ENCODE measurements at places on chromosomes 5 and 9. TPM values are rescaled to one million over a fixed set of nuclear protein-coding genes. Genes with fewer than 3 reads are reported as not detected.

DNA sequence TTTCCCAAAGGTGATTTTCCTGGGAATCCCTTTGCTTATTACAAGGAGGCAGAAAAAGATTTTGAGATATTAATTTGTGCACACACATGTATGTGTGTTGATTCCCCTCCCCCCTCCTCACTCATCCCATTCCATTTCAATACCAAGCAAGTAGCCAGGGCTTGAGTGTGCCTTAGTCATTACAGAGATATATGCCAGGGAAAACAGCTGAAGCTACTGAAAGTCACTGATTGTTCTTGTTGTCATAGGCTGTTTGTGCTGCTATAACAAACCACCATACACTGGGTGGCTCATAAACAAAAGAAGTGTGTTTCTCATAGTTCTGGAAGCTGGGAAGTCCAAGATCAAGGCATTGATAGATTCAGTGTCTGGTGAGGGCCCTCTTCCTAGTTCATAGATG, 158.6 kb downstream of the BAAT start:
- DNase-seq = no peak

- DNase-seq = no peak
Measured at GRCh38 chr5:126869005-126869451, 92.1 kb downstream of the LMNB1 start.

DNA sequence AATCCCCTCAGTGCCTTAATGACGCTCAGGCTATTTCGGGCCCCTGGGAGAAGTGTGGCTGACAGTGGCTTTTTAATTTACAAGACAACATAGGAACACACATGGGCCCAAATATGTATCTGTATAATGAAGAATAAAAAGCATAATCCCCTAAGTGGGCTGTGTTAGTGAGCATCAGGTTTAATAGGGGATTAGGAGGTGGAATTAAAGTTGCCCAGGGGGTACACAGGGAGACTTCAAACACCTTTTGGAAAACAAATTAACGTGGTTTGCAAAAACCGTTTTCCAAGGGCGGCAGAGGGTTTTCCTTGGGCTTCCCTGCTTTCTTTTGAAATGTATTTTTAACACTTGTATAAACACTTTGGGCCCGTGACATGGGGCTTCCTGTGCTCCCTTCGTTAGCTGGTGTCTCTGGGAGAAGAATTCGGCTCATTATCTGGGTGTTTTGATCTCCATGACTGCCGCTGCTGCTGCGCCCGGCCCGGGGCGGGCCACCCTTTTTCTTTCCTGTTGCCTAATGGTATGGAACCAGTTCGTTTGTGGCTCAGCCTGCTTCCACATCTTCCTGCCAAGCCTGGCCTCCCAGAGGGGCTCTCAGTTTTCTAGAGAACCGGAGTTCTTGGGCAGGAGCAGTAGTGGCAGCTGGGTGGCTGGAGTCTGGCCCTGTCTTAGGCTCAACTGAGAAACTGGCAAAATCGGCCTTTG, 173.0 kb downstream of the MACROH2A1 start:
- DNase-seq = no peak

DNA sequence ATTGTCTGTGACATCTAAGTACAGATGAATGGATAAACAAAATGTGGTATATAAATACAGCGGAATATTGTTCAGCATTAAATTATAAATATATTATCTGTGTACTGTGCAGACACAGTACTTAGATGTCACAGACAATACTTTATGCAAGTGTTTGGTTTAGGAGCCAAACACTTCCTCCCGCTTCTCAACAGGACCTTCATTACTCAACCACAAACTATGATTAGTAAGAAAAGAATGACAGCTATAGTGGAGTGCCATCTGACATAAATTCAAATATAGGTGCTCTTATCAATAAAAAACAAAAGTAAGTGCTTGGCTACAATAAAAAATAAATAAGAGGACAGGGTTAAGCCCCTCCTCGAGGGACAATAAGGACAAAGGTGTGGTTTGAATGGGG, 38.9 kb upstream of the STX17 start:
- no peak for DNase-seq

- peak; percentile 79 for DNase-seq
Measured at GRCh38 chr5:150065346-150065745, 21.0 kb downstream of the CSF1R start.

The SH3PXD2B gene
- total RNA-seq = 5.4 TPM

The CLIC3 gene
- total RNA-seq = 1.1 TPM

The SOX30 gene
- 0.19 TPM for total RNA-seq

The FBXL7 gene
- total RNA-seq = 17.8 TPM
